ENCODE measurements at places on chromosomes 16 and 17. TPM values are rescaled to one million over a fixed set of nuclear protein-coding genes. Genes with fewer than 3 reads are reported as not detected.

GRCh38 chr17:74089380-74089779 lies 114.1 kb upstream of the RPL38 start:
- H3K4me1 ChIP-seq = no peaks in the 10 kb centered on the region
- no peak for DNase-seq
- no peaks in the 10 kb centered on the region for H3K36me3 ChIP-seq

- peaks cover 48% of the 10 kb centered on the region for H3K27me3 ChIP-seq
- no peaks in the 10 kb centered on the region for H3K36me3 ChIP-seq
- H3K4me3 ChIP-seq = no peak overlapping the region
- no peak for DNase-seq
These were observed 17.0 kb downstream of the VWA3A start for GRCh38 chr16:22109258-22109898.

GNPTG gene
- 38.3 TPM for total RNA-seq

HSD17B1 gene
- 1.2 TPM for total RNA-seq

GRCh38 chr17:28956112-28956511 lies 4.8 kb upstream of the PHF12 start:
- no peaks in the 10 kb centered on the region for H3K4me1 ChIP-seq
- H3K27me3 ChIP-seq = no peaks in the 10 kb centered on the region
- no peak for DNase-seq
- H3K27ac ChIP-seq = no peak overlapping the region
- H3K4me3 ChIP-seq = no peak overlapping the region

- peak overlapping the region; percentile 39 for H3K27ac ChIP-seq
- H3K4me1 ChIP-seq = no peaks in the 10 kb centered on the region
- H3K4me3 ChIP-seq = no peak overlapping the region
- no peaks in the 10 kb centered on the region for H3K27me3 ChIP-seq
- no peaks in the 10 kb centered on the region for H3K36me3 ChIP-seq
- DNase-seq = no peak
These were observed 38.9 kb upstream of the HELZ start for GRCh38 chr17:67283731-67284516.

GRCh38 chr17:80901319-80901718 lies 90.3 kb upstream of the CHMP6 start:
- H3K27me3 ChIP-seq = no peaks in the 10 kb centered on the region
- no peak overlapping the region for H3K4me3 ChIP-seq
- H3K36me3 ChIP-seq = peaks cover 2% of the 10 kb centered on the region
- H3K4me1 ChIP-seq = peaks cover 15% of the 10 kb centered on the region
- H3K27ac ChIP-seq = peak overlapping the region; percentile 45
- no peak for DNase-seq

DNA sequence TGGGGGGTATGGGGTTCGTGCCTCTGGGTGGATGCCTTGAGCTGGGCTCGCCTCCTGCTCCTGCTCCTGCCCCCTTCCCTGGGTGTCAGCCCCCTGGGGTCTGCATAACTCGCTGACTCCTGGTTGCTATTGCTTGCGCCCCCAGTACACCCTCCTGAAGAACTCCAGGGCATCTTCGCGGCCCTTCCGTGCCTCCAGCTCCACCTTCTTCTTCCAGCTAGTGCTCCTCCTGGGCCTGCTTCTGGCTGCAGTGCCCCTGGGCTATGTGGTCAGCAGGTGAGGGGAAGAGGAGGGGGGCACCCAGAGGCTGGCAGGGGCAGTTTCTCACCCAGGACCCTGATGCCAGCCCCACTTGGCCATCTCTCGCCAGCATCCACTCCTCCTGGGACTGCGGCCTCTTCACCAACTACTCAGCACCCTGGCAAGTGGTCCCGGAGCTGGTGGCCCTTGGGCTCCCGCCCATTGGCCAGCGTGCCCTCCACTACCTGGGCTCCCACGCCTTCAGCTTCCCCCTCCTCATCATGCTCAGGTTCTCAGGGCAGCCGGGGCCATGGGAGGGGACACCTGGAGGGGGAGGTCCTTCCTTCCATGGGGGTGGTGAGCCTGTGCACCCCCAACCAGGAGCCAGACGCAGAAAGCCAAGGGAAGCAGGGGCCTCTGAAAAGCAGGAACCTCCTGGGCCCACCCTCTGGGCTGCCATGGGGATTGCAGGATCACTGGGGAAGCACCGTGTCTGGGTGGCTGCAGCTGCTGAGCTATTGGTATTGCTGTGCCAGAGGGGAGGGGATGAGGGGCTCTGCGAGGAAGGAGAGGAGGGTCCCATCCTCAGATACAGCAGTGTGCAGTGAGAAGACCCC lies 7.8 kb upstream of the C17orf99 start:
- peaks cover 10% of the 10 kb centered on the region for H3K27me3 ChIP-seq
- H3K4me1 ChIP-seq = peaks cover 6% of the 10 kb centered on the region
- no peak for DNase-seq
- H3K36me3 ChIP-seq = no peaks in the 10 kb centered on the region
- H3K4me3 ChIP-seq = no peak overlapping the region

DNA sequence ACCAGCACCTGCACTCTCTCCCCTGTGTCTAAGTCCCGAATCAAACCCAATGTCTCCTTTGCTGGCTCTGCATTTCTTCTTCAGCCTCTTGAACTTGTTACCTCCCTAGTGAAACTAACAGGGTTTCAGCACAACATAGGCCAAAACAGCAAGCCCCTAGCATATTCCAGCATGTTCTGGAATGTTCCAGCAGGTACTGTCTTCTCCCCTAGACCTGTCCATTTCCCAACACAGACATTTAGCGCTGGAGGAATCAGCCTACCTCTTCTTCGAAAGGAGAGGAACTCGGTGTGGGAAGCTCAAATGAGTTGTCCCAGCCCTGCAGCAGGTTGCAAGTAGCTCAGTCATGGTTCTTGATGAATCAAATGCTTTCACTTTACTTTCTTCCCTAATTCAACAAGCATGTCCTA lies 47.1 kb downstream of the LITAF start:
- no peaks in the 10 kb centered on the region for H3K36me3 ChIP-seq
- no peak for DNase-seq
- H3K4me1 ChIP-seq = peaks cover 28% of the 10 kb centered on the region
- no peak overlapping the region for H3K4me3 ChIP-seq

DNA sequence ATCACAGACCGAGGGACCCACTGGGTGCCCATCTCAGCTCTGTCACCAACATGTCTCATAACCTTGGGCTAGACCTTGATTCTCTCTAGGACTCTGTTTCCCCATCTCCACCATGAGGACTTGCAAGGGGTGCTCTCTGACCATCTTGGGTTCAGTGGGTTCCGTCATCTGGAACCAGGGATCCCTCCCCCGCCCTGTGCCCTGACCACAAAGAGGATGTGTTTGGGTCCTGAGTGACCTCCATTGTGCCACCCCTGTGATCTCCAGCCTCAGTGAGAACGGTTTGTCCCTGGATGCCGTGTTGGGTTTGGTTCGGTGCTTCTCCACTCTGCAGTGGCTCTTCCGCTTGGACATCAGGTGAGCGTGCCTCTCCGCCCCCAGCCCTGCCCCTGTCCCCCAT lies 49.1 kb upstream of the CPNE2 start:
- H3K27ac ChIP-seq = no peak overlapping the region
- H3K4me1 ChIP-seq = peaks cover 6% of the 10 kb centered on the region
- H3K4me3 ChIP-seq = no peak overlapping the region
- no peaks in the 10 kb centered on the region for H3K27me3 ChIP-seq
- no peak for DNase-seq

CA4 gene
- 0.26 TPM for total RNA-seq

PPL gene
- 0.26 TPM for total RNA-seq

MAZ gene
- total RNA-seq = 635 TPM

GRCh38 chr17:2105663-2106062 lies 50.8 kb downstream of the HIC1 start:
- no peak for DNase-seq
- no peaks in the 10 kb centered on the region for H3K27me3 ChIP-seq
- no peaks in the 10 kb centered on the region for H3K36me3 ChIP-seq
- H3K4me1 ChIP-seq = peaks cover 14% of the 10 kb centered on the region

DNA sequence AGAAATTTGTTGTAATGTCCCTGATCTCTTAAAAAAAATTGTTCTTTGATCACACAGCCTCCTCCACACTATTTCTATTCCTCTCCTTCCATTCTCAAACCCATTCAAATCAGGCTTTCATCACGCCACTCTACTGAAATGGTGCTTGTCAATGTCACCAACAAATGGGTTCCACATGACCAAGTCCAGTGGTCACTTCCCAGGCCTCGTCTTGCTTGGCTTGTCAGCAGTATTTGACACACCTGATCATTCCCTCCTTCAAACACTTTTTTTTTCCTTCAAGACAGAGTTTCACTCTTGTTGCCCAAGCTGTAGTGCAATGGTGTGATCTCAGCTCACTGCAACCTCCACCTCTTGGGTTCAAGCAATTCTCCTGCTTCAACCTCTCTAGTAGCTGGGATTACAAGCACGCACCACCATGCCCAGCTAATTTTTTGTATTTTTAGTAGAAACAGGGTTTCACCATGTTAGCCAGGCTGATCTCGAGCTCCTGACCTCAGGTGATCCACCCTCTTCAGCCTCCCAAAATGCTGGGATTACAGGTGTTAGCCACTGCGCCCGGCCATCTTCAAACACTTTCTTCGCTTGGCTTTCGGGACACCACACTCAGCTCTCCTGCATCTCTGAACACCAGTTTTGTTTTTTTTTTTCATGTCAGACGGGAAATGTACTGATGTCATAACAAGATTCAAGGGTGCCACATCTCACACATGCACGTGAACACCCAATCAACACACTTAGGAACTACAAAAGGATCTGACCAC lies 18.3 kb downstream of the NQO1 start:
- no peaks in the 10 kb centered on the region for H3K4me1 ChIP-seq
- no peak overlapping the region for H3K4me3 ChIP-seq
- H3K36me3 ChIP-seq = peaks cover under 1% of the 10 kb centered on the region
- DNase-seq = no peak

GRCh38 chr17:29102741-29103181 lies 59.8 kb downstream of the PIPOX start:
- DNase-seq = no peak
- H3K4me3 ChIP-seq = no peak overlapping the region
- no peak overlapping the region for H3K27ac ChIP-seq

DNA sequence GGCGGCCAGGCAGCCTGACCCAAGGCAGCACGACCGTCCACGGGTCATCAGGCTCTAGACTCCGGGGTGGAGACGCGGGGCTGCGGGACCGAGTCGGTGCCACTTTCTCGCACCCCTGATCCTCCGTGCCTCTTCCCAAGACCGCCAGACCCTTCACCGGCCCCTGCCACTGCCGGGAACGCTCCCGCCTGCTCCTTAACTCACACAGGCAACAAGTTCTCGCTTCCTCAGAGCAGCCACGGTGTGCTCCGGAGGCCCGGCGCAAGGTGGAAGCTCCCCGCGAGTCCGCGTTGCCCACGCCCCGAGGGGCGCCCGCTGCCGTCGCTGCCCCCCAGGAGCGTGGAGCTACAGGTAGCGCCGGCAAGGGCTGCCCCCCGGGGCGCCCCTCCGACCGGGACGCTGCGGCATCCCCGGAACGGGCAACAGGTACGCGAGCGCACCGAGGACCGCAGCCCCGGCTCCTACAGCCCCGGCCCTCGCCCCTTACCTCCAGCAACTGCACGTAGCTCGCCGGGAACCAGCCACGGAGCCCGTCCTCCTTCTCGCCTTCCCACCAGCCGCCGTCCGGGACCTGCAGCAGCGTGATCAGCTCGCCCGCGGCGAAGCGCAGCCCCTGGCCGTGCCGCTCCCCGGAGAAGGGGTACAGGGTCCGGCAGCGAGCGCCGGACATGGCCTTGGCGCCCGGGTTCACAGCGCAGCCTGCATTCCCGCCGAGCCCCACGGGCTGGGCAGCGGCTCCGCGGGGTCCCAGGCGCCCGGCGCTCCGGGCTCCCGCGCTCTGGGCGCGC lies 491 bp downstream of the GAS7 start:
- peaks cover 2% of the 10 kb centered on the region for H3K36me3 ChIP-seq
- peaks cover 70% of the 10 kb centered on the region for H3K27me3 ChIP-seq
- peaks cover 21% of the 10 kb centered on the region for H3K4me1 ChIP-seq
- H3K27ac ChIP-seq = no peak overlapping the region
- peak overlapping the region; percentile 82 for H3K4me3 ChIP-seq

NACA2 gene
- not detected for total RNA-seq

- peak overlapping the region; percentile 76 for H3K27ac ChIP-seq
- H3K4me1 ChIP-seq = peaks cover 69% of the 10 kb centered on the region
- peak overlapping the region; percentile 99 for H3K4me3 ChIP-seq
- DNase-seq = peak; percentile 43
These were observed 6.7 kb downstream of the BAHCC1 start for GRCh38 chr17:81401723-81402529.

DNA sequence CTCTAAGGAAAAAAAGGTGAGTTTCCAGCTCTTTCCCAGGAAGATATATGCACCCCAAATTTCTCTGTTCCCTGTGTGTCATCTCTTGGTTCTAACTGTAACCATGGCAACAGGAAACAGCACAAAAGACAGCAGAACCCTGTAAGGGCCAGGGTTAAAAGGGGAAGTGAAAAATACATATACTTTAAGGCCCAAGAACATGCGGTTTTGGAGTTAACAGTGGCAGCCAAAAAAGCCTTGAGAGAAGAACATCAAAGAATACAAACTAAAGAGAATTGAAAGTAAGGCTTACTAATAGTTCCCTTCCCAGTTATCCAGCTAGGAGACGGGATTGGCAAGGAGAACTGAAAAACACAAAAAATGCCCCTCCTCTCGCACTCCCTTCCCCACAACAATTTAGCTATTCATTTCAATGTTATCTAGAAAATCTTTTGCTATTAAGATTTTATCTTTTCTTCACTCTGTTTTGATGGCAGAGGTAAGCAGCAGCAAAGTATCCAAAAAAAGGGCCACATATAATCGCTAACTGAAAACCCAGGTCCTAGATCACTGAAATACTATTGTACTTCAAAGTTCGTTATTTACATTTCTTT lies 1.5 kb downstream of the SPOP start:
- H3K36me3 ChIP-seq = peaks cover 5% of the 10 kb centered on the region
- peaks cover 21% of the 10 kb centered on the region for H3K27me3 ChIP-seq
- no peak for DNase-seq
- H3K4me3 ChIP-seq = peak overlapping the region; percentile 97
- peaks cover 40% of the 10 kb centered on the region for H3K4me1 ChIP-seq

- no peak overlapping the region for H3K4me3 ChIP-seq
- H3K27ac ChIP-seq = no peak overlapping the region
- no peak for DNase-seq
- H3K36me3 ChIP-seq = peaks cover 3% of the 10 kb centered on the region
These were observed 311.2 kb downstream of the C16orf95 start for GRCh38 chr16:87006021-87006420.

NPEPPS gene
- 136 TPM for total RNA-seq

ZNF646 gene
- 32.4 TPM for total RNA-seq
